ENCODE measurements at places on chromosomes 3 and 15. TPM values are rescaled to one million over a fixed set of nuclear protein-coding genes. Genes with fewer than 3 reads are reported as not detected.
A peak's percentile ranks its signal among the peaks of the same experiment; 100 is the strongest.

DNA sequence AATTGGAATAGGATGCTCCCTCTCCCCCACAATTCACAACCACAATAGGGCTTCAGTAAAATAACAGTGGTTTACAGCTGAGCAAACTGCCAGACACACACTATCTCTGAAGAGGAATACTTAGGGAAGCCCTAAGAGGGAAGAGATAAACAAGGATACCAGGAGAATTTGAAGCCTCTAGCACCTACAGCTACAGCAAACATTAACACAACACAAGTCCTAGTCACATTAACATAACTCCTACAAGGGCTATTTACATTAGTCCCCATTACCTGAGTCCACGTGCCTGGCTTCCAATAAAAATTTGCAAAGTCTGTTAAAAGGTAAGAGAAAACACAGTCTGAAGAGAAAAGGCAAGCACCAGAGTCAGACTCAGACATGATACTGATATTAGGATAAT lies 346.9 kb upstream of the CDIN1 start:
- peaks cover 8% of the 10 kb centered on the region for H3K4me1 ChIP-seq
- no peak for DNase-seq
- H3K4me3 ChIP-seq, result no peak overlapping the region
- no peaks in the 10 kb centered on the region for H3K27me3 ChIP-seq

DNA sequence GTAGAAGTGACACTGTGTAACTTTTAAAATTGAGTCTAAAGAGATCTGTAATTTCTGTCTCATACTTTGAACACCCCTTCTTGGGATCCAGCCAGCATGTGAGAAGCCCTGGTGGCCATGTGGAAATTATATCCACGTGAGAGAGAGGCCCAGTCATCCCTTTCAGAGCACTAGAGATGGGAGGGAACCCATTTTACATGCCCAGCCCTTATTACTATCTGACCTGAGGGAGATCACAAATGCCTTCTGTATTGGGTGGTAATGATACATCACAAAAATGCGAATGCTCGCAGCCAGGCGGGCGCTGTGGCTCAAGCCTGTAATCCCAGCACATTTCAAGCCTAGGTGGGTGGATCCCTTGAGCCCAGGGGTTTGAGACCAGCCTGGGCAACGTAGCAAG lies 27.3 kb upstream of the TRAK1 start:
- peak overlapping the region; percentile 25 for H3K4me3 ChIP-seq
- H3K27me3 ChIP-seq, result no peaks in the 10 kb centered on the region
- H3K27ac ChIP-seq, result peak overlapping the region; percentile 100
- no peaks in the 10 kb centered on the region for H3K36me3 ChIP-seq
- H3K4me1 ChIP-seq, result peaks cover 72% of the 10 kb centered on the region

DNA sequence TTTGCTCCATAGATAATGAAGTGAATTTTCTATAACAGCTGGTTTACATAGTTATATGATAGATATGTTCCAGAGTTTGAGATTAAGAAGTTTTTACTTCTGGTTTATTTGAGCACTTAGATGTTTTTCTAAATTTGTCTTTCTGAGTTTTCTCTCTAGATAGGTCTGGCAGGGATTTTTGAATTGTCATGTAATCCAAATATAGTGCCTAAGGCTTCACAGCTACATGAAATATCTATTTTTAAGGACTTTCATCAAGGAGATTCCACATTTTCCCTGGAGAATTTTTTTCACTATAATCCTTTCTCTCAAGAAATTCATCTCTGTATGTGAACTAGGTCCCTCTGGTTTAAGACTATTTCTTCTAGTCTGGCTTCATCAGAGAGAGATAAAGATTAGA lies 12.0 kb downstream of the PPM1L start:
- H3K4me1 ChIP-seq, result no peaks in the 10 kb centered on the region
- no peaks in the 10 kb centered on the region for H3K36me3 ChIP-seq
- no peak for DNase-seq
- H3K27ac ChIP-seq, result no peak overlapping the region

- no peaks in the 10 kb centered on the region for H3K36me3 ChIP-seq
- H3K4me1 ChIP-seq, result no peaks in the 10 kb centered on the region
- H3K27ac ChIP-seq, result no peak overlapping the region
- peaks cover 4% of the 10 kb centered on the region for H3K27me3 ChIP-seq
These were observed 384.8 kb downstream of the MECOM start for GRCh38 chr3:169278667-169279066.

- no peaks in the 10 kb centered on the region for H3K4me1 ChIP-seq
- H3K27me3 ChIP-seq, result no peaks in the 10 kb centered on the region
These were observed 24.8 kb downstream of the LNP1 start for GRCh38 chr3:100426067-100426682.

- no peaks in the 10 kb centered on the region for H3K36me3 ChIP-seq
- H3K27ac ChIP-seq, result no peak overlapping the region
- peaks cover 6% of the 10 kb centered on the region for H3K4me1 ChIP-seq
- DNase-seq, result no peak
These were observed 148.3 kb downstream of the ROBO2 start for GRCh38 chr3:77188210-77188609.

- no peak overlapping the region for H3K4me3 ChIP-seq
- no peaks in the 10 kb centered on the region for H3K4me1 ChIP-seq
- peak; percentile 39 for DNase-seq
- 0 out of 2 replicates have a peak, but pooled peaks cover 5% of the 10 kb centered on the region for H3K27me3 ChIP-seq
These were observed 31.9 kb upstream of the IREB2 start for GRCh38 chr15:78406016-78406585.

GRCh38 chr3:46867550-46867898 lies 4.3 kb upstream of the MYL3 start:
- H3K36me3 ChIP-seq, result no peaks in the 10 kb centered on the region
- H3K4me1 ChIP-seq, result peaks cover 9% of the 10 kb centered on the region
- no peak overlapping the region for H3K4me3 ChIP-seq
- peak; percentile 63 for DNase-seq
- no peak overlapping the region for H3K27ac ChIP-seq

DNA sequence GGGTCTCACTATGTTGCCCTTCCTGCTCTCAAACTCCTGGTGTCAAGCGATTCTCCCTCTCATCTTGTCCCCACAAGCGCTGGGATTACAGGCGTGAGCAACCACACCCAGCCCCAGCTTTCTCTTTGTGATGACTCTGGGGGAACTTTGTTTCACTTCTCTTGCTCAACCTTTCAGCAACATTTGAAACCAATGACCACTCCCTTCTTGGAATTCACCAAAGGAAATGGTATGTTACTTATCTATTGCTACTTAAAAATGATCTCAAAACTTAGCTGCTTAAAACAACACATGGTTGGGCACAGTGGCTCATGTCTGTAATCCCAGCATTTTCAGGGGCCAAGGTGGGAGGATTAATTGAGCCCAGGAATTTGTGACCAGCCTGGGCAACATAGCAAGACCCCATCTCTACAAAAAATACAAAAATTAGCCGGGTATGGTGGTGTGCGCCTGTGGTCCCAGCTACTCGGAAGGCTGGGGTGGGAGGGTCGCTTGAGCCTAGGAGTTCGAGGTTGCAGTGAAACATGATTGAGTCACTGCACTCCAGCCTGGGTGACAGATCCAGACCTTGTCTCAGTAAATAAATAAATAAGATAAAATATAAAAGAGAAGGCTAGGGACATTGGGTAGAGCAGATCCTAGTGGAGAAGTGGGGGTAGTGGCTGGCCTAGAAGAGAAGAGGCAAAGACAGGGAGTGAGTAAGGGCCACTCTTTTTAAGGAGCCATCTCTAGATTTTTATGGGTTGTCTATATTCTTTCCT lies 10.3 kb upstream of the COPG1 start:
- H3K27ac ChIP-seq, result peak overlapping the region; percentile 54
- DNase-seq, result peak; percentile 82
- H3K4me3 ChIP-seq, result no peak overlapping the region
- H3K27me3 ChIP-seq, result no peaks in the 10 kb centered on the region
- H3K36me3 ChIP-seq, result no peaks in the 10 kb centered on the region
- peaks cover 17% of the 10 kb centered on the region for H3K4me1 ChIP-seq

DNA sequence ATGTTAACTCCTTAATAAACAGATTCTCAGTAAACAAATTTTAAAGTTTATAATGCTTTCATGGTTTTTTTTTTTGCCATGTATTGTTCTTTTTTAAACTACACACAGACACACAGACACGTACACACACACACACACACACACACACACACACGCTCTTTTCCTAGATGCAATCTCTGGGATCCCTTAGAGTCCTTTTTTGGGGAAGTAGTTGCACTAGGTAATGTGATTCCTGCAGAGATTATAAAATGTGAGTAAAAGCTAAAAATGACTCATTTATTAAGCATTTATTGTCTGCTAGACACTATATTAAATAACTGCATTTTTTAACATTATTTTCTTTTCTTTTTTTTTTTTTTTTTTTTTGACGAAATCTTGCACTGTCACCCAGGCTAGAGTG lies 19.9 kb downstream of the NDUFB5 start:
- peaks cover 17% of the 10 kb centered on the region for H3K36me3 ChIP-seq
- no peak overlapping the region for H3K4me3 ChIP-seq
- no peaks in the 10 kb centered on the region for H3K27me3 ChIP-seq
- H3K27ac ChIP-seq, result no peak overlapping the region
- peak; percentile 19 for DNase-seq

DNA sequence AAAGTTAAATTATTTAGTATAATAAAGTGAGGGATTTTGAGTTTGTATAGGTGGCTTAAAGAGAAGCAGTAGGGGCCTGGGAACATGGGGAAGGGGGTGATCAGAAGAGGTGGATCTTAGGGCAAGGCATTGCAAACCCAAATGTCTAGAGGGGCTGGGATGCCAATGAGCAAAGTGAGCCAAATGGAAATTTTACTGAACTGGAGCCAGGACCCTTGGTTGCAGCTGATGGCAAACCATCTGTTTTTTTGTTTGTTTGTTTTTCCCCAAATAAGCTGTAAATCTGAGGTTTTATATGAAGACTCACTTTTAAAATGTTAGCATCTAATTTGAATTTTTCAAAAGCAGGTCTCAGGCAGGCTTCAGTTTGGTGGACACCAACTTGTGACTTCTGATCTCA lies 14.8 kb upstream of the PARP14 start:
- no peak overlapping the region for H3K4me3 ChIP-seq
- peaks cover 3% of the 10 kb centered on the region for H3K4me1 ChIP-seq
- no peaks in the 10 kb centered on the region for H3K36me3 ChIP-seq

DNA sequence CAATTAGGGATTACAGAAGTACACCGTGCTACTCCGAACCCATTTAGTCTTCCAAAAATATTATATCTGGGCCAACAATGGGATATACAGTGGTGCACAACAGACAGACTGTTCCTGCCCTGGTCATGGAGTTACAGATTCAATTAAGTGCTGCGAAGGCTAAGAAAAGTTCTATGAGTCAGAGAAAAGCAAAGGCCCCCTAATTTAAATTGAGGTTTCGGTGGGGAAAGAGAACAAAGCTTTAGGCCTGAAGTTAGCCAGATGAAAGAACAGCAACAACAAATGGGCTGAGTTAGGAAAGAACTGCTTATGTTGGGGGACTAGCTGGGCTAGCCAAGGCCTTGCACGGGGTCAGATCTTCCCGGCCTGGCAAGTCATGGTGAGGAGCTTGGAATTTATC lies 131.8 kb downstream of the MDFIC2 start:
- no peaks in the 10 kb centered on the region for H3K36me3 ChIP-seq
- H3K27ac ChIP-seq, result no peak overlapping the region
- H3K4me1 ChIP-seq, result no peaks in the 10 kb centered on the region
- DNase-seq, result no peak
- 0 out of 2 replicates have a peak, but pooled peaks cover 3% of the 10 kb centered on the region for H3K27me3 ChIP-seq

- H3K4me1 ChIP-seq, result peaks cover 19% of the 10 kb centered on the region
- peak; percentile 9 for DNase-seq
- no peaks in the 10 kb centered on the region for H3K27me3 ChIP-seq
- no peak overlapping the region for H3K27ac ChIP-seq
- H3K4me3 ChIP-seq, result no peak overlapping the region
These were observed 173.6 kb downstream of the PPM1L start for GRCh38 chr3:160929595-160929994.

The MST1R gene
- total RNA-seq, result not detected

The RPL4 gene
- total RNA-seq, result 3,244 TPM

The GATM gene
- total RNA-seq, result 0.89 TPM

The TRIM42 gene
- total RNA-seq, result not detected

The IMP3 gene
- total RNA-seq, result 138 TPM

The NOX5 gene
- 0.11 TPM for total RNA-seq

The HYAL1 gene
- not detected for total RNA-seq

The FOXL2 gene
- total RNA-seq, result 3.7 TPM

The LMAN1L gene
- not detected for total RNA-seq

The PRR20G gene
- total RNA-seq, result not detected

The MYRIP gene
- 0.32 TPM for total RNA-seq

The GNB4 gene
- total RNA-seq, result 84.7 TPM

The NR1I2 gene
- not detected for total RNA-seq

Measured in GM23248 (cell line).